ENCODE measurements at places on chromosomes 2 and 18.
A peak's percentile ranks its signal among the peaks of the same experiment; 100 is the strongest.

GRCh38 chr2:40343902-40344301 lies 108.0 kb downstream of the SLC8A1 start:
- DNase-seq: no peak

- DNase-seq: no peak
These were observed 98.4 kb downstream of the USP40 start for GRCh38 chr2:233468047-233468740.

DNA sequence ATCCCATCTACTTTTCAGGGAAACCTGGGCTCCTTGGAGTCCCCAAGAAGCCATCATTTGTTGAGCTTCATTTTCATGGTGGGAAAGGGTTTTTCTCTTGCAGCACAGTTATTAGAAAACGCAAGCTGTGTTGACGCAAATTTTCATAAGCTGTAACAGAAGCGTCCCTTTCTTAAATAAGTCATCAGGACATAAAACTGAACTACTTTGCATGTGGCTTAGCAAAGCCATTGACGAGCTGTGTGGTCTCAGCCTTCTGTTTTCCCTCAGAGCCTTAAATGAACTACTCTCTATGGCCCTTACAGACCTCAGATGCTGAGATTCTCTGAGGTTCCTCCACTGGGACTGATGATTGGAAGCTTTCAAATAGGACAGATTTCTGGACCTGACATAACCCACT lies 85.1 kb downstream of the ARL4C start:
- no peak for DNase-seq

GRCh38 chr2:14123436-14124103 lies 508.9 kb upstream of the LRATD1 start:
- DNase-seq: no peak

DNA sequence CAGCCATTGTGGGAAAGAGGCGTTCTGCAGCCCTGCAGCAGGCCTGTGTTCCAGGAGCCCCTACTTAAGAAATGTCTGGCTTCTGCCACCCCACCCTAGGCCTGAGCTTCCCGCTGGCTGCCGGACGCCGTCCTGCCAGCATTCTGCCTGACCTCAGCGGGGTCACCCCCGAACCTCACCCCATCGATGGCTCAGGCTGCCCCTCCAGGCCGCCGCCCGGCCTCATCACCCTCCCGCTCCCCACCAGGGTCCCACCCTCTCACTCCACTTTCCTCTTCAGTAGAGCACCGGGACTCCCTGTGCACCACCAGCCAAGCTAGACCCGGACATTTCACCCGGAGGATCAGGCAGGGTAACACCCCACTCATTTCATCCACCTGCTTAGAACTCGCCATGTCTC lies 73.6 kb upstream of the SALL3 start:
- no peak for DNase-seq

GRCh38 chr2:172612051-172612450 lies 56.2 kb downstream of the PDK1 start:
- DNase-seq: no peak

- no peak for DNase-seq
These were observed 68.9 kb downstream of the RDH14 start for GRCh38 chr2:18491577-18491976.

DNA sequence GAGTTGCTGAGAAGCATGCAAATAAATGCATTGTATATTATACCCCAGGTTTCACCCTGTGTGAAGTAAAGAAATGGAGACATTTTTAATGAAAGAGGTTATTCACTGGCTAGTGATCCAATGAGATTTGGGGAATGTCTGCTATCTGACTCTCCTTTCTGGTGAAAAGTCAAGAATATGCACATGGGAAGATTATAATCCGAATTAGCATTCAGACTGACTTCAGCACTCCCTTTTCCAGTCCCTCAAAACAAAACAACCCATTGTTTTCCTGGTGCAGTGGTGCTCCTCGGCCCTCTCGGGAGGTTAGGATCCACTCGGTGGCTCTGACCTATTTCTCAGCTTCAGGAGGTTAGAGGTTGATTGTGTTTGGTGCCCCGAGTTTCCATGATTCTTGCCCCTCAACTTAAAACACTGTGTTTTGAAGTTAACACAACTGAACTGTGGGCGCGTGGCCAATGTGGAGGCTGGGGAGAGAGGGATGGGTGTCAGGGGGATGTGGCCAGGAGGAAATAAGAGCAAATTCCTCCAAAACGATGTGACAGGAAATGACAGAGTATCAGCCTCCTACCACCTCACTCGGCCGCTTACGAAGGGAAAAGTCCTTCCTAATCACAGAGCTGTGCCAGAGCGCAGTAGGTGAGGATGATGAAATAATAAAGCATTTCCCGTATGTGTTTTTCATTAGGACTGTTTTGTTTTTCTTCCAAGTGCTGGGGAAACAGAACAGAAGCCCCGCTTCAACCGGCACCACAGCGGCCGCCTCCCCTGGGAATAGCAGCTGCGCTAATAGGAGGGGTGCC lies 440.1 kb downstream of the MTX2 start:
- DNase-seq: no peak

DNA sequence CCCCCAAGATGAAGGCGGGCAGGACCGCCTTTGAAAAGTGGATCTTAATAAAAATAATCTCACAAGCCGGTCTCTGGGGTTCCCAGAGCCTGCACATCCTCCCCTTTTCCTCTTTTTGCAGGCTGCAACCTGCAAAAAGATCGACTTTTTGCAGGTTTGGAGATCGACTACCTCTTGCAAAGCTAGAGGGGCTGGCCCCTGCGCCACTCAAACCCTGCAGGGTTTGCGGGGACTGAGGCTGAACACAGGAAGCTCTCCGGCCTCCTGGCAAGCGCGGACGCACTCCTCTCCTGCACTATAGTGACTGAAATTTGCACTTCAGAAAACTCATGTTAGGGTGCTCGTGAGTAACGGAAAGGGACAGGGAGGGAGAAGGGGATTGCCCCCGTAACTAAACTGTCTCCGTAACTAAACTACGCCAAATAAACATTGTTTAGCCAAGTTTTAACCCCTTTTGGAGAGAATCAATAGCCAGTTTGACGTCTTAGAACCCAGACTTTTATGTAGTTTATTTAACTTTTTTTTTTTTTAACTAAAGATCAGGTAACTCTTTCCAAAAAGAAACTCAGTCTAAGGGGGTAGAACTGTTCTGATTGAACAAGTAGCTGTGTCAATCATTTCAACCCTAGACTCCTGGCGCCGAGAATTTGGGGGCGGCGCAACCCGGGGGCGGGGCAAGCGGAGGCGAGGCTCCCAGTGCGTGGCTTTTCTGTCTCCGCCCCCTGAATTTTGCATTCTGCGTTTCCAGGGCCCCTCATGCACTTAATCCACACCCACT lies 2.5 kb downstream of the IGFBP5 start:
- peak; percentile 47 for DNase-seq

DNA sequence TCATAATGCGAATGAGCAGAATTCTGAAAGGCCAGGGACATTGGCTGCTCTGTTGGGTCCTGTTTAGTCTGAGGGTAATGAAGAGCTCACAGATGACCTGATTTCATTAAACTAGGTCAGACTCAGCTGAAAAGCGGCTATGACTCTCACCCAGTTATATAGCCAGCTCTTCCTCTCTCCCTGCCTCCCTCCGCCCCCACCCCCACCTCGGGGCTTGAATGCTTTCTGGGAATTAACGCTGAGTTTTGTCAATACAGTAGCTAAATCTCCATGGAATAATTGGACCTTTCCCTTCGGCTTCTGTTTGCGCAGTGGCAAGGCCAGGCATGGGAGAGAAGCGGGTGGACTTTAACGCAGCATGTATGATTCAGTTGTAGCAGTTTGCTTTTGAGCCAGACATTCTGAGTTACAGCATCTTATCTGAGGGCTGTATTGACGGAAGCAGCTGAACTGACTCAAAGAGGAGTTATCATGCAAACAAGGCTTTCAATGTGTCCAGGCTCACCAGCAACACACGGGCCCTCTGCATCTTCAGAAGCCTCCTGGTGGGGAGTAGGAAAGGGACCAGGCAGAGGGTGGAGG lies 110.6 kb downstream of the MYCN start:
- DNase-seq: no peak

GRCh38 chr2:68284896-68285295 lies 32.6 kb upstream of the PPP3R1 start:
- DNase-seq: no peak

DNA sequence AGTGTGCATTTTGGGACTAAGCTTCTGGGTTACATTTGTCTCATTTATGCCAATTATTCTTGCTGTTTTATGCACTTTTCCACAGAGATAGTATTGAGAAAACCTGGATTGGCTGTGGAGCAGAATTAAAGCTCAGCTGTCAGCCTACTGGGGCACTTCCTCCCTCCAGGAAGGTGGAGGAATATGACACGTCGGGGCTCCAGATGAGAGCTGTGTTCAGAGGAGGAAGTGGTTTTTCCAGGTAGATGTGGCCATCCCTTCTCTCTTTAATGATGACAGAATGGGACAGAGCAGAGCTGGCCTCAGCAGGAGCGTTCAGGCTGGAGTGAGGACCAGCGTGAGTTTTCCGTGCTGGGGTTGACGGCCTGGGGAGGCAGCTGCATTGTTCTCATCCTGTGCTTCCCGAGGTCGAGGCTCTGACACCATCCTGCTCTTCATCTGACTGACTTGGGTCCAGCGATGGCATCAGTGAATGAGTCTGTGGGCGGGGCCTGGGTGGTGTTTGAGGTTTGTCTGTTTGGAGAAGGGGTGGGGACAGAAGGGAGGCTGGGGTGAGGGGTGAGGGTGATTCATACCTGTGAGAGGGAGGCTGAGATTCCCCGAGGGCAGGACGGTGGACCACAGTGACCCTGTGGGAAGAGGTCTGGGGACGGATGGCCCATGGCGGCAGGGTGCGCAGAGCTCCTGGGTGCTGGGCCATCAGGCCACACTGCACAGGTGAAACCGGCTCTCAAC lies 207.0 kb downstream of the LDLRAD4 start:
- peak; percentile 29 for DNase-seq

GRCh38 chr2:161980976-161981375 lies 93.0 kb downstream of the DPP4 start:
- DNase-seq: no peak

DNA sequence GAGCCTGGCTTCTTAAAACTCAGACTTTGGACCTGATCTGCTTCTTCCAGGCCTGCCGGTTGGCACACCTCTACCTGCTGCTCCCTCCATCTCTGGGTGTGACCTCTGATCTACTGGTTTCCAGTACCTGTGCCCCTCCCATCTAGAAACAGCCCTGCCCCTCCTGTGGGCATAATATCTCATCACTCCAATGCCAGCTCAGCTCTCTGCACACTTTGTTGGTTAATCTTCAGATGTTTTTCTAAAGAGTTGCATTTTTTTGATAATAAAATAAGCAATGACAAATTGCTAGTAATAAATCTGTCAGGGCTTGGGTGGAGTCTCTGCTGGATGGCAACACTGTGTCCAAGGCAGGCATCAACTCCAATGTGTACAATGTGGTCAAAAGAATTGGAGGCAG lies 89.6 kb upstream of the PPP1CB start:
- no peak for DNase-seq

DNA sequence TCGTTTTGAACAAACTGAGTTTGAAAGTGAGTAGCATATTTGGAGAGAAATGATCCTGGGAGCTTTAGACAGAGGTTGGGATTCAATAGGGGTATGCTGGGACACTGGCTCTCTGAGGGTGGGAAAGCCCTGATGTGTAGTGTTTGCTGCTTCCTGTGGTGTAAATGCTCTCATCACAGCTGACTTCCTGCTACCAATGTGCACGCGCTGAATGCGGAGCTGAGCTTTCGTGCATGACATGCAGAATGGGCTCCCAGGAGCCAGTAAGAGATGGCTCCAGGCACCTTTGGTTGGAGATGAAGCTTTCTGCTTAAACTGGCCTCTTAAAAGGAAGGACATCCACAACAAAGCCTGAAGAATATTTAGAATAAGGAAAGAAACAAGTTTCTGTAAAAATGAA lies 224.1 kb upstream of the CCDC150 start:
- no peak for DNase-seq

DNA sequence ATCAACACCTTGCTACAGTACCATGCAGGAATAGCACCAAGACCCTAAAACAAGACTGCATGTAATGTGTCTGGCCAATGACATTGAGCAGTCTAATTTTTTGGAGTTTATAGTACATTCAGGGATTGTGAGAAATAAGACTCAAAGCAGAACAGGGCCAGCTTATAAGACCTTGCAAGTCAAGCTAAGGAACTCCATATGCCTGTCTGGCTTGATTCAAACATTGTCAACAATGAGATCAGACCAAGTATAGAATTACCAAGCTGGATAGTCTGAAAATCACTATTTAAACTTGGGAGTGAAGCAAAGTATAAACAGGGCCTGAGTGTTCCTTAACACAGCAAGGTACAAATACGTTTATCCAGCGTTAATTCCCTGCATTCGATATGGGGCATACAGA lies 370.9 kb downstream of the CNTNAP5 start:
- DNase-seq: no peak

DNA sequence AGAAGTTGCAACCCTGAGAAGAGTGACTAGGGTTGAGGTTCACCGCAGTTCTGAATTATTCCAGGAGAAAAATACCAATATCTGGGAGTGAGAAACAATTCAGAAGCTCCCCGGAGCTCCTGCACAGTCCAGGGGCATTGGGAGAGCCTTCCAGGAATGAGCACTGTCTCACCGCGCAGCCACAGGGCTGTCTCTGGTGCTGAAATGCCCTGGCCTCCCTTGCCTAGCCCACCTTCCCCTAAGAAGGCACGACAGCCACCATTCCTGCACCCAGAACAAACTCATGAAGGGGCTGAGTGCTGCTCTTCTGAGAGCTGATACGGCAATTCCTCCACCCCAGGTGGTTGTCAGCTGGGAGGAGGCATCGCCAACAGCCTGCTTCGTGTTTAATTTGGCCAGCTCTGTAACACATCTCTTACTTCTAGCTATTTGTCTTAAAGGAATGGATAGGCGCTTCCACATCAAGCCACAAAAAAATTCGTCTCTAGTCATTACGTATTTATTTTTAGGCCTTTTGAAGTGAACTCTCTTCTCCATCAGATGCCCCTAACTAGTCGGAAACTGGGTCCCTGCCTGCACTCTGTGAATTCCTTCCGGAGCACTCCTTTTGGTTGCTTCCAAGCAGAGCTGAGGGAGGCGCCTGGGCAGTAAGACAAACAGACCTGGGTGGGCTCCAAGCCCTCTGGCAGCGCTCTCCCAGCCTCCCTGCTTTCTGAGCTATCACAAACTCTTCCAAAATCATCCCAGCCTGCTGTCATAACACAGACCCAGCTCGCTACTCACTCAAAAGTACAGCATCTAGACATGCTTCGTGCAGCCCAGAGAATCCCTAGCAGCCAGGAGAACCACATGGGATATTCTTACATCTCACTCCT lies 120.5 kb upstream of the CCDC68 start:
- no peak for DNase-seq

- DNase-seq: no peak
These were observed 396.1 kb downstream of the TDRD15 start for GRCh38 chr2:21519821-21520220.

DNA sequence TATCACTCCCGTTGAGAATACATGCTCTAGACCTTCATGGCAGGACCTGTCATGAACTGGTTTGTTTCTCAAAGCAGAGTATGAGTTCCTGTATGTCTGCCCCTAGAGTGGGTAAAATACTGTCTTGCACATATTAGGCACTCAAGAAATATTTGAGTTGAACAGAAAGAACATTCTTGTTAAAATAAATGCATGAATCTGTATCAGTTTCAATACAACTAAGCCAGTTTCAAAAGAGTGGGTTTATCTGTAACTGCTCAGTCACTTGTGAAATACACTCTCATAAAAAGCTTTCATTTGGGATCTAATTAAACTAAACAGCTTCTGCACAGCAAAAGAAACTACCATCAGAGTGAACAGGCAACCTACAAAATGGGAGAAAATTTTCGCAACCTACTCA lies 69.2 kb downstream of the RFTN2 start:
- DNase-seq: no peak

All from activated CD4-positive, alpha-beta T cell treated with anti-CD3 and anti-CD28 coated beads, Interleukin-2, amount 50 U/mL, for 1 hour (primary cell).